Left cardiac atrium (tissue), 4 donors: ENCODE measurements at places on chromosomes 16 and 17. TPM values are rescaled to one million over a fixed set of nuclear protein-coding genes. Genes with fewer than 3 reads are reported as not detected.

TXNDC11 gene
- total RNA-seq, result 30.4 TPM

CTRL gene
- total RNA-seq, result 0.76 TPM

CLCN7 gene
- 49.7 TPM for total RNA-seq

DNA sequence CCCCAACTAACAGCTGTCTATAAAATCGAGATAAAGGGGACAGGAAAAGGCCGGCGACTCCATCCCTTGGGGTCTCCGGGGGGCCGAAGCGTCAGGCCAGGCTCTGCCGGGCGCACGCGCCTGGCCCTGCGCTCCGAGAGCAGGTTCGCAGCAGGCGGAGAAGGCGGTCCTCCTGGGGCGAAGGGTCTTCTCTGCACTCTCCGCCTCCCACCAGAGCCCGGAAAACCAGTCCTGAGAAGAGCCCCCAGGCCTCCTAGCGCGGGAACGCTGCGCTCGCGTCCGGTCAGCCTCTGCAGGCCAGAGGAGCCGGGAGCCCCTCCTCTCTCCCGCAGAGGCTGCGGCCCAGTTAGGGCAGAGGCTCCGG lies 5.1 kb downstream of the FOXF1 start:
- DNase-seq, result no peak

GRCh38 chr16:85387731-85388295 lies 225.3 kb upstream of the GSE1 start:
- no peak for DNase-seq

DNA sequence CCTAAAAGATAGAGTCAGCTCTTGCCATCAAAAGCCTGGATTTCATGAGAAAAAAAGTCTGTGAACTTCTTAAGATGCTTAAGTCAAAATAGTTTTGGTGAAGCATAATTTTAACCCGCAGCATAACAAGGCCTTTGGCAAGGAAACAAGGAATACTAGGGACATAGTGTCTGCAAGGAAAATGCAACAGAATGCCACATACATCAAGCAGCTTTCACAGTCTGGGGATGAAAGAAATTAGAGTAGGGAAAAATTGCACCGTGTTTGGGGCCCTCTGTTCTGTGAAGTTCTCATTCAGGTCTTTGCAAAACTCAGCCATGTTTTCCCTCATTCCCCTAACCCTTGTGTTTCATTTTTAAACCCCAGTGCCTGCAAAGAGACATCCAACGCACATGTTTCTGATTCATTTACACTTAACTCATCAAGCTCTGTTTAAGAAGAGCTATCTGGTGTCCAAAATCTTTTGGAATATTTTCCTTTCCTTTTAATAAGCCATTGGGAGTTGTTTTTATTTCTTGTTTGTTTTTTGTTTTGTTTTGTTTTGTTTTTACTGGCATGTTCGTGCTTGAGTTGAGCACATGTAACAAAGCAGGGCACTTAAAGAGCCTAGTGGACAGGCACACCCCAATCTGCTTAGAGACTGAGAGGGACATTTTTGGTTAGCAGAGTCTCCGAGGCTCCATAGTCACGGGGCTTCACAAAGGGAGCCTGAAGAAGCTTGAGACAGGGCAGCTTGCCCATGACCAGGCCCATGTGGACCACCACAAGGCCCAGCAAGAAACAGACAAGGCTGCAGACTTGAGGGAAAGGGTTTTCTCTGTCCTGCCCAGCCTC lies 116.5 kb downstream of the ANKFN1 start:
- DNase-seq, result no peak

GRCh38 chr16:46843898-46844642 lies 13.1 kb upstream of the C16orf87 start:
- no peak for DNase-seq

GRCh38 chr16:85550953-85551924 lies 61.9 kb upstream of the GSE1 start:
- DNase-seq, result no peak

DNA sequence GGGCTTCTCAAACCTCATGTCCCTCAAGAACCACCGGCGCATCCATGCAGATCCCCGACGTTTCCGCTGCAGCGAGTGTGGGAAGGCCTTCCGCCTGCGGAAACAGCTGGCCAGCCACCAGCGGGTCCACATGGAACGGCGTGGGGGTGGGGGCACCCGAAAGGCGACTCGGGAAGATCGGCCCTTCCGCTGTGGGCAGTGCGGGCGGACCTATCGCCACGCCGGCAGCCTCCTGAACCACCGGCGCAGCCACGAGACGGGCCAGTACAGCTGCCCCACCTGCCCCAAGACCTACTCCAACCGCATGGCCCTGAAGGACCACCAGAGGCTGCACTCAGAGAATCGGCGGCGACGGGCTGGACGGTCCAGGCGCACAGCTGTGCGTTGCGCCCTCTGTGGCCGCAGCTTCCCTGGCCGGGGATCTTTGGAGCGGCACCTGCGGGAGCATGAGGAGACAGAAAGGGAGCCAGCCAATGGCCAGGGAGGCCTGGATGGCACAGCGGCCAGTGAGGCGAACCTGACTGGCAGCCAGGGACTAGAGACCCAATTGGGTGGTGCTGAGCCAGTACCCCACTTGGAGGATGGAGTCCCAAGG lies 5.9 kb downstream of the ZNF646 start:
- DNase-seq, result no peak

DNA sequence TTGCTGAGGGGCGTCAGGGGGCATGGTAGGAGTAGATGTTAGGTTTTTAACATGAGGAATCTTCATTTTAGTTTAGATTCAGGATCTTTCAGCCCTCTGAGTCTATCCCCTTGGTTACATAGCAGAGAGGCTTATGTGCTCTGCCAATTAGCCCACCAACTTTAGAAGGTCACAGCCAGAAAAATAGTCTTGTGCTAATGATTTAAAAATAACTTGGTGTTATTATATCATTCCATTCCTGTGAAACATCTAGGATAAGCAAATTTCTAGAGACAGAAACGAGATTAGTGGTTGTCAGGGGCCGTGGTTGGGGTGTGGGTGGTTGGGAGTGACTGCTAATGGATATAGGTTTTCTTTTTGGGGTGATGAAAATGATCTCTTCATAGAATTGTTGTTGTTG lies 183.7 kb downstream of the SNX29 start:
- DNase-seq, result no peak
